ENCODE measurements at places on chromosomes 11 and 22.

- DNase-seq: no peak
These were observed 1.6 kb downstream of the CD81 start for GRCh38 chr11:2378527-2379210.

- DNase-seq: no peak
These were observed 65.6 kb upstream of the PTPRJ start for GRCh38 chr11:47914743-47915142.

- no peak for DNase-seq
These were observed 134.0 kb upstream of the TEAD1 start for GRCh38 chr11:12540075-12540680.

DNA sequence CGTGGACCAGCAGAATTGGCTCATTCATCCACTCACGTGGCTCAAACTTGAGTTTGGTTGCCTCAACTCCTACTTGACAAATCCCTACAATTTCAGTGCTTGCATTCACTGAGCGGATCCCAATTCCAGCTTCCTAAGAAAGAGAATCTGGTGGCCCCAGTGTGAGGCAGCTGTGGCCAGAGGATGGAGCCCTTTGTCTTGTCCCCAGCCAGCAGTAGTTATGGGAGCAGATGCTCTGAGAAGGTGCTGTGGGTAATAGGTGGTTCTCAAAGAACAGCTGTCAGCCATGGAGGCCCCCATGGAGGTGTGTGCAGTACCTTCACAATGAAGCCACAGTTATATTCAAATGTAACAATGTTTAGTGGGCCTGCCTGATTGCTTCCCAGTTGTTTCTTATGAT, 39.3 kb downstream of the KREMEN1 start:
- DNase-seq: no peak

DNA sequence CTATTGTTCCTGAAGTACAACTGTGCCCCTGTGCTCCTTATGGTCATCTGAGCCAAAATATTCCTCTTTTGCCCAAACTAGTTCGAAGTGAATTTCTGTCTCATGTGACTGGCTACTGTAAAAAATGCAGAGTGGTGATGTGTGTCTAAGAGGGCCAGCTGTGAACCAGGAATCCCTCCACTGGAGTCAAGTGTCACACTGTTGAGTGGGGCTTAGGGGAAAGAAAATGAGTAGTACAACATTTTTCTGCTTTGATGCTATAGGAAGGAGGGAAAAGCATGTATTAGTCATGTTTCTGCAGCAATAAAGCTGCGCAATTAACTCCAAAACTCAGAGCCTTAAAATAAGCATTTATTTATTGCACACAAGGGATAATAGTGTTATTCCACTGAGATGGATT, 39.8 kb upstream of the HMGXB4 start:
- no peak for DNase-seq

- DNase-seq: no peak
These were observed 7.4 kb downstream of the CSNK1E start for GRCh38 chr22:38309614-38310517.

- no peak for DNase-seq
These were observed 103.2 kb downstream of the ETS1 start for GRCh38 chr11:128484172-128484571.

GRCh38 chr11:10746871-10747270, 4.2 kb upstream of the CTR9 start:
- no peak for DNase-seq

DNA sequence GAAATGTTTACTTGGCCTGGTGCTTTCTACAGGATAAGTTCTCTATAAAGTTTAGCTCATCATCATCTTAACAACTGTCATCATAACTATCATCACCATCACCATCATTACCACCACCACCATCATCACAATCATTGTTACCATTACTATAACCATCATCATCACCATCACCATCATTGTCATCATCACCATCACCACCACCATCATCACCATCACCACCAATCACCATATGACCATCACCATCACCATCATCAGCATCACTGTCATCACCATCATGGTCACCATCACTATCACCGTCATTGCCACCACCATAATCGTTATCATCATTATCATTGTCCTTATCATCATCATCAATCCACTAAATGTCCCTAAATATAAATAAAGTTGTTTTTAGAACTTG, 54.9 kb downstream of the DHCR7 start:
- DNase-seq: no peak

DNA sequence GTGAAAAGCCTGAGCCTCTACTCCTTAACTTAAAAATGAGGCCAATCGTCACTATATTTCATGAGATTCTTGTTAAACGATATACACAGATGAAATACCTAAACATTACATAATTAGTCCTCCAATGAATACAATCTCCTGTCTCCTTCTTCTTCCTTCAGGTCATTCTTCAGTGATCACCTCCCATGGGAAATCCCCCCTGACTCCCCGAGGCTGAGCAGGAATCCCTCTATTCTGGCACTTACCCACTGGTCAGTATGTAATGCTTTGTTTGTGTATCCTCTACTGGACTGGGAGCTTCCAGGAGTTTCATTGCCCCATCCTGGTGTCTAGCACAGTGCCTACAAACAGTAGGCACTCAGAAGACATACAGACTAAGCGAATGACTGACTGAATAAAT, 52.3 kb downstream of the RAB38 start:
- no peak for DNase-seq

GRCh38 chr22:23533328-23533762, 46.7 kb downstream of the IGLL1 start:
- no peak for DNase-seq

DNA sequence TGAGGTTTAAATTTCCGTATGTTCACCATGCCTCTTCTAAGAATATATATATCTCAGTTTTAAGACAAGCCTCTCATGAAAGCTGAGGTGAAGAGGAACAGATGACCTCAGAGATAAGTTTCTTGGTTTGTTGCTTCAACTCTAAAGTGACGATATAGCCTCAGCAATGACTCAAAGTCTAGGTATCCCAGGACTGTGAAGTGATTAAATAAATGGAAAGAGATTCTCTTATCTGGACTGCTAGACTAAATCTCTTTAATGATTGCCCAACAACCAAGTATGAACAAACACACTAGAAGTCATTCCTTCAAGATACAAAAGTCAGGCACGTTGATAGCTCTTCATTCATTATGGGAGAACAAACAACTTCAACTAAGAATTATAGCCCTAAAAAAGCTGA, 15.3 kb downstream of the CADM1 start:
- DNase-seq: no peak

DNA sequence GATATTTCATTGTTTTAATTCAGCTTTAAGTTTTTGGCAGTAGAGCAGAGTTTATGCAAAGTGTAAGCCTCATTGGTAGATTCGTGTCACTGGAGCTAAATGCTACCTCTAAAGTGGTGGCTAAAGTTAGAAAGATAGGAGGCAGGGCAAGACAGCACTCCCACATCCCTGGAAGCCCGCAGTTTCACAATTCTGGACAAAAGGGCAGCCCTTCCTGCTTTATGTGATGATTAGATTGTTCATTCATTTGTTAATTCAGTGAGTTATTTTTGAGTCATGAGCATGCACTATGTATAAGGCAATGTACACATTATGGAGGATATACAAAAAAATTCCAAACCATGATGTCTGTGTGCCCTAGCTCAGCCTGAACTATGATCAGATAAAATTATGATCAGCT, 52.1 kb upstream of the EIF3M start:
- DNase-seq: no peak

- no peak for DNase-seq
These were observed 107.9 kb downstream of the C11orf58 start for GRCh38 chr11:16846305-16846704.

DNA sequence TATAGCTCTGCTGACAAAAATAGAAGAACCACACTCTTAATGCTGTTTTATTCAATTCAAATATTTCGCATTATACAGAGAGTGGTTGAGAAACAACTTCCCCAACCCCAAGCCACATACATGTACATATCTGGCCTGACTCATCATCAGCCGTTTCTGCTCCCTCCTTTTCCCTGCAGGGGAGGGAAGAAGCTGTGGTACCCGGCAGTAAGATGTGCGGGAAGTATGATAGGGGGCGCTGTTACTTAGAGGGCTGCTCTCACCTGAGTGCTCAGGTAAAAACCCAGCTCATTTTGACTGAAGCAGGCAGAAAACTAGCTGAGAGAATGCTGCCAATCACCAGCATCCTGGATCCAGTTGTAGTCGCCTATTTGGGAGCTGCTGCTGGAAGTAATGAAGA, 85.5 kb downstream of the NELL1 start:
- no peak for DNase-seq

GRCh38 chr11:62069986-62070919, 53.6 kb upstream of the INCENP start:
- no peak for DNase-seq

GRCh38 chr11:7514099-7514591, 346 bp downstream of the PPFIBP2 start:
- DNase-seq: no peak

DNA sequence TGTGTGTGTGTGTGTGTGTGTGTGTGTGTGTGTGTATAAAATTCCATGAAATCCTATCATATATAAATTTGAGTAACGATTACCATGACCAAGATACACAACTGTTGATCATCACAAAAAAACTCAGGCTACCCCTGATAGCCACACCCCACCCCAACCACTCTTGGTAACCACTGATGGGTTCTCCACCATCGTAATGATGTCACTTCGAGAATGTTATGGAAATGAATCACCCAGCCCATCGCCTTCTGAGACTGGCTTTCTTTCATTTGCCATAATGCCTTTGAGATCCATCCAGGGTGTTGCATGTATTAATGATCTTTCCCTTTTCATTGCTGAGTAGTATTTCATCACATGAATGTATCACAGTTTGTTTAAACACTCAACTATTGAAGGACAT, 496.0 kb downstream of the MIAT start:
- DNase-seq: no peak

GRCh38 chr11:77086521-77087472, 15.8 kb upstream of the OMP start:
- DNase-seq: no peak

GRCh38 chr11:45085646-45086501, 60.6 kb upstream of the PRDM11 start:
- no peak for DNase-seq

GRCh38 chr11:76839311-76839710, 21.4 kb upstream of the ACER3 start:
- no peak for DNase-seq
